ENCODE measurements at places on chromosomes 4 and X. TPM values are rescaled to one million over a fixed set of nuclear protein-coding genes. Genes with fewer than 3 reads are reported as not detected.

DNA sequence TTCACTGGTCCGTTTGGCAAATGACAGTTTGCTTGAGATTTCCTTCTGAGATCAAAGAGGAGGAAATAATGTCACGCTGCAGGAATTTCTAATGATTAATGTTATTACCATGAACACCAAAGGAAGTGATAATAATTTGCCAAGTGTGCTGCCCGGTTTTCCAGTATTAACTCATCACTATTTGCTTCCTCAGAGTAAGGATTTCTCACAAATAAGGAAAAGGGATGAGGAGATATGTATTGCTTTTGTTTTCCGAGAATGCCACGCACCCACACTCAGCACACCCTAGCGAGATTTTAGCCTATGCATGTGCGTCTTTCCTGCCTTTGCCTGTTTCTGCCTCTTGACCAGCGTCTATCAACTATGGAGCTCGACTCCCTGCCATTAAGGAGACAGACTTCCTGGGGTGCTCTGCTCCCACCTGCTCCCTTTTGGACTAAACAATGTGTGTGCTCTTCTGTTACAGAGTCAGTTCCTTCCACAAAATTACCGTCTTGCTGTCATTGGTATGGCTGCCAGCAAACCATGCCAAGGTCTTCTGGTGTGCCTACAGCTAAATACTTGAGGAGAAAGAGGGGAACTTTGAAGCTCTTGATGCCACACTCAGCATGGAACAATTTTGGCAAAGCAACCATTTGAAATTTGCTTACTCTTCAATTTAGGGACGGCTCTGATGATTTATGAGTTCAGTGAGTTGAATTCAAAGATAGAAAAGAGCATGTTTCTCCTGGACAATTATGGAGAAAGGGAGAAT lies 393.1 kb upstream of the ZFP42 start:
- no peak for DNase-seq

- DNase-seq, result no peak
Measured at GRCh38 chrX:148284056-148284455, 216.4 kb upstream of the AFF2 start.

- DNase-seq, result no peak
Measured at GRCh38 chrX:1903236-1903935, 288.5 kb downstream of the ASMT start.

GRCh38 chrX:48578661-48579128 lies 4.4 kb downstream of the RBM3 start:
- no peak for DNase-seq

DNA sequence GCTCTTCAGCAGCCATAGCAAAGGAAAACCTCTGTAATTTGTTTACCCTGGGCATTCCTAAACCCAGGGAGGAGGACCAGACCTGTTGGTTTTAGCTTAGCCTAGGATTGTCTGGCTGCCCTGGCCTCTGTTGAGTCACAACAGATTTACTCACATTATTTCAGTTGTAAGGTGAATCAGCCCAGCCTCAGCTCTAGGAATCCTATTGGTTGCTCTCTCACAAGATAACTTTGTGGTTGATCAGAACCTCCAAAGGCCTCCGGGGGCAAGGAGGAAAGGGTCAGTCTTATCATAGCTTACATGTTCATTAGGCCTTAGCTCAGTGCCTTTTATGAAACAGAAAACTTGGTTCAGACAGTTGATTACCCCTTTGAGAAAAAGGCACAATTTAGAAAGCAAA lies 41.0 kb downstream of the PDK3 start:
- DNase-seq, result no peak

DNA sequence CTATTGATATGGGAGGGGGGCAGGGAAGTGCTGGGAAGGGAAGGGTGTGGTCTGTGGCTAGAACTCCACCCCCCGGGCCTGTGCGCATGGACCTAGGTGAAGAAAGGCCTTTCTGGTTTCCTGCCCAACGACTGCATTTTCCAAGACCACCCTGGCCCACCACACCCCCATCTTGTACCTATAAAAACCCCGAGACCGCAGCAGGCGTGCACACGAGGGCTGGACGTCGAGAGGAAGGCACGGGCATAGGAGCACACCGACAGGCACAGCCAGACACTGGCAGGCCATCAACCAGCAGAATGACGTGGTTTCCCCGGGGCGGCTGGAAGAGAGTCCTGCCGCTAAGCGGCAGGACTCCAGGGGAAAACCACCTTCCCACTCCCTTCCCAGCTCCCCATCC lies 981.1 kb downstream of the PCDH7 start:
- DNase-seq, result no peak

GRCh38 chrX:105265093-105265492 lies 44.6 kb upstream of the TEX13A start:
- peak; percentile 23 for DNase-seq

DNA sequence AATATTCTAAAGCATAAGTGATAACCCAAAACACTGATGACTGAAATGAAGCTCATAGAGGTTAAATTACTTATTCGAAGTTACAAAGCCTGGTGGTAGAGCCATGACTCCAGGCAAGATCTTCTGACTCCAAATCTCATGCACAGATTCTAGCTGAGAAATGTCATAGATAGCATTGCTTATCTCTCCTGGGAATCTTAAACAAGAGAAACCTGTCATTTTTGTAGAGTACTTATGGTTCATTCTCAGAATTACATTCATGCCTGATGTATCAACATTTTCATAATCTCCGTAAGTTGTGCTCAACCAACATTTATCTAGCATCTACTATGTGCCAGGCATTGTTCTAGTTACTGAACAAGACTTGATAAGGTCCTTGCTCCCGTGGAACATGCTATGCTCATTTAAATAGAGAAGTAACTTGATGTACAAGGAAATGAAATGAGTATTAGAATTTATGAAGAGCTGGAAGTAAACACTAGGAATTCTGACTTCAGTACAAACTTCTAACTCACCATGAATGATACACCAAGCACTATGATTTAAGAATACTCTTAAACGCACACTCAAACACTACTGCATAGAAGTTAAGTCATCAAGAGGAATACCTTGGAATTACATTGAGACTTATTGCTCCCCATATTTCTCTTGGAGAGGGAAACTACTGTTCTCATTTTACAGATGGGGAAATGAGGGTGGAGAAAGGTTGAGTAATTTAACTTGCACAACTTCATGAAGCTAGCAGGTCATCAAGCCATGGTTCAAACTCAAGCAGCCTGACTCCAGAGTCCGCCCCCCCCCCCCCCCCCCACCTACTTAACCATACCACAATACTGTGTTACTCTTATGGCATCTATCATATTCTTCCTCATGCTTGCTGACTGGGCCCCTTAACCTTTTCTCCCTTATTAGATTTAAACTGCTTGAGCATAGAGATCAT lies 45.4 kb downstream of the MBNL3 start:
- no peak for DNase-seq

GRCh38 chrX:19747652-19748610 lies 139.5 kb downstream of the SH3KBP1 start:
- no peak for DNase-seq

- no peak for DNase-seq
Measured at GRCh38 chrX:112512509-112512908, 167.2 kb downstream of the LHFPL1 start.

- DNase-seq, result no peak
Measured at GRCh38 chr4:81538716-81539427, 67.2 kb upstream of the RASGEF1B start.

DNA sequence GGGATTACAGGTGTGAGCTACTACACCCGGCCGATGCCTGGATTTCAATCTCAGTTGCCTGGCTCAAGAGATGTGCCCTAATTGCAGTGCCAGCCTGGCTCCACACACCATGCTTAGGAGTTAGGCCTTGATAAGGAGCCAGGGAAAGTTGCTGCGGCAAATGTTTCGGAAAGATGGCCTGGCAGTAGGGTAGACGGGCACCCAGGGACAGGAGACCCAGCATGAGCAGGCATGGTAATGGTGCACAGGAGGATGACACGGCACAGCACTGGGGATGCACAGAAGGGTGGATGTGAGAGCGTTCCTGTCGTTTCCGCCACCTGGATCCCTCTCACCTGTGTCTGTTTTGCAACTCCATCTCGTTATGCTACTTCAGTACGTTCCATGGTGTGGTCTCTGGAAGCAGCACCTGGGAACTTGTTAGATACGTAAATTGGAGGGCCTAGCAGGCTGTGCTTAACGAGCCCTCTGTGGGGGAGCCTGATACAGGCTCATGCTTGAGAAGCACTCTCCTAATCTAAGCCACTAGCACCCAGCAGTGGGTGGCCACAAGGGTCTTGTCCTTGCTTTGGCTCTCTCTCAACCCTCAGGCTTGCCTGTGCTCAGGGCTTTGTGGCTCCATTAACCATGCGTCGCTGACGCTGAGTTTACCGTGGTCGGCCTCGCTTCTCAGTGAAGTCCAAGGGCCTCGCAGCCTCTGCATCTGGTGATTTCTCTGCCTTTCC lies 20.3 kb downstream of the RNF4 start:
- no peak for DNase-seq

GRCh38 chrX:127459790-127460189 lies 592.4 kb downstream of the ACTRT1 start:
- DNase-seq, result no peak

DNA sequence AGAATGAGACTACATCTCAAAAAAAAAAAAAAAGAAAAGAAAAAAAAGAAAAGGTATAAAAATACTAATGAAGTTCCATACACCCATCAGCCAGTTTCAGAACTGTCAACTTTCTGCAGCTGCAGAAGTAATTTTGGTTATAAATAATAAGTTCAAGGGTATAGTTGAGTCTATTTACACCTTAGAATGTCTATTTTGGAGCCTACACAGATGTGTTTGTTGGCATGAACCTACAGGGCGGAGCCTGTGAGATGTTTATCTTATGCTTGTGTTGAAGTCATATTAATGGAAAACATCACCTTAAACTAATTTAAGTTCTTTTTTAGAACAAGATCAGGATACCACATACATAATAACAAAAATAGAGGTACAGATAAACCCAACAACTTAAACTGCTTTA lies 85.8 kb downstream of the RAPGEF2 start:
- no peak for DNase-seq

GRCh38 chr4:7970361-7970946 lies 30.8 kb upstream of the AFAP1 start:
- DNase-seq, result no peak

DNA sequence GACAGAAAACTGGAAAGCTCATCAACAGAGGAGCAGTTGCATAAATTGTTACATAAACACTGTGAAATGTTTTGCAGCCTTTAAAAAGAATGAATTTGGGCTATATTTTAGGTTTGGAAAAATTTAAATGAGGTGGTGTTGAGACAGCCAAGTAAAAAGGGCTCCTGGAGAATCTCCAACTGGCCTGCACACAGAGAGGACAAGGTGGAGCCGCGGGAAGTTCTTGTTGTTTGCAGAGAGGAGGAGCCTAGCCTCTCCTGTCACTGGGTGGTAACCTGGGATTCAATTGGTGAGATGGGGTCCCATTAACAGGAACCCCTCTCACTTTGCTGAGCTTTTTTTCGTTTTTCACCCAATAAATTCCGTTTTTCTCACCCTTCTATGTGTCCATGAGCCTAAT lies 13.4 kb downstream of the GIMD1 start:
- no peak for DNase-seq

DNA sequence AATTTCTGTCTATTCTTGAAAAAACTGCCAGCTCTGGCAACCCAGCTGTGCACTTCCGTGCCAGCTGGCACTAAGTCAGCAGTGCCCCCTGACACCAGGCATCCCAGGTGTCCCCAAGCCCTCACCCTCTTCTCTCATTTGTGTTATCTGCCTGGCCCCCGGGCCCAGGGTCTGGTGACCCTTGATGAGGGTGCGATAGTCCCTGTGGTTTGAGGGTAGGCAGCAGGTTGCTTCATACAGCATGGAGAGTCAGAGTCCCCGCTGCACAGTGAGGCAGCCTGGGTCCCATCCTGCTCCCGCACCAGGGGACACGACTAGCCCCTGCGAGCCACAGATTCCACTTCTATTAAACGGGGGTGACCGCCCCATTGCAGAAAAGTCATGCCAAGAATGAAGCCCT lies 1.9 kb downstream of the MAN2B2 start:
- DNase-seq, result no peak

DNA sequence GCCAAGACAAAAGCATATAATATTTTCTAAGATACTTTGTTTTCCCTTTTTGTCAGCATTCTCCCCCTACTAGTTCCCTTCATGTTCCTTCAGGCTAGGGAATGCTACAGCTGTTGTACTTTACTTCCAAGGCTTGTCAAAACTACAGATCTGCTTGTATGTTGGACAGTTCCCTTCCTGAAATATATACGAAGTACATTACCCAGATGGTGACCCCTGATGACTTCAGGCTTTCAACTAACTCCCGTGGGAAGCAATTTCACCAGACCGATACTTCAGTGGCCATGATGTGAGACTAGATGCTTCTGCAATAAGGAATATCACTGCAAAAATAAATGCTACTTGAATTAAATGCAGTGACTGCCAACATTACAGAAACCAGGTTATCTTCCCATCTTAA lies 332.8 kb downstream of the SH2D1A start:
- DNase-seq, result no peak

GRCh38 chrX:140190441-140191108 lies 225.3 kb upstream of the CXorf66 start:
- DNase-seq, result no peak

DNA sequence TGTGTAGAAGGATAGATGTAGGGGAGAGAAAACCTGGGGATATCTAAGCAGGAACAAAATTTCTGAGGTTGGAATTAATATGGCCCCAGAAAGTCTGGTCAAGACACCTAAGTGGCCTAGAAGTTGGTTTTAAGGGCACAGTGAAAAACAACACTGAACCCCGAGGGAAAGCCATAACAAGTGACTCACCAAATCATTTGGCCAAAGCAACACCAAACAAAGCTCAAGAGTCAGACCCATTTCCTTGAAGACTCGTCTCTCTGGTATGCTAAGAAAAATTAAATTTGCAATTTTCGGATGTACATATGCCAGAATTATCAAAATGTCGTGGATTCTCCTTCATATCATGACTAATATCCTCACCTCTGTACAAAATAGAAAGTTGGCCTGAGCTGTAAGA lies 162.9 kb downstream of the SMIM20 start:
- no peak for DNase-seq

The PASD1 gene
- not detected for polyA plus RNA-seq

The NKX6-1 gene
- 0.09 TPM for polyA plus RNA-seq

The FAM13A gene
- 37.6 TPM for polyA plus RNA-seq

The AFM gene
- 15.1 TPM for polyA plus RNA-seq

The NDP gene
- 1.2 TPM for polyA plus RNA-seq

The SLITRK2 gene
- polyA plus RNA-seq, result 1.5 TPM

The PDGFC gene
- polyA plus RNA-seq, result 66.7 TPM

The PRDM8 gene
- polyA plus RNA-seq, result 2.8 TPM

The MAOA gene
- polyA plus RNA-seq, result 22.6 TPM

The CORIN gene
- polyA plus RNA-seq, result 5.5 TPM

The EFHC2 gene
- polyA plus RNA-seq, result 10.6 TPM

The CYBB gene
- polyA plus RNA-seq, result 10.5 TPM

The CHIC2 gene
- polyA plus RNA-seq, result 29.2 TPM

The ARHGAP36 gene
- not detected for polyA plus RNA-seq
